Fibroblast of skin of right quadriceps (primary cell): ENCODE measurements at places on chromosomes 6 and 20.

GRCh38 chr6:48959251-48960060, 503.6 kb downstream of the MMUT start:
- no peak for DNase-seq

DNA sequence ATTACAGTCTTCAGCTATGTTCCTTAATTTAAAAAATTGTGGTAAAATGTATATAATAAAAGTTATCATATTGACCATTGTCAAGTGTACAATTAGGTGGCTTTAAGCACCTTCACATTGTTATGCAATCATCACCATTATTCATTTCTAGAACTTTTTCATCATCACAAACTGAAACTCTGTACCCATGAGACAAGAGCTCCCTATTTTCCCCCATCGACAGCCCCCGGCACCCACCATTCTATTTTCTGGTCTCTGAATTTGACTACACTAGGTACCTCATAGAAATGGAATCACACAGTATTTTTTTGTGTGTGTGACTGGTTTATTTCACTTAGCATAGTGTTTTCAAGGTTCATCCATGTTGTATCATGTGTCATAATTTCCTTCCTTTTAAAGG, 39.7 kb upstream of the FYN start:
- DNase-seq, result no peak

- no peak for DNase-seq
Observed at GRCh38 chr6:118326712-118327111, 221.4 kb upstream of the PLN start.

- no peak for DNase-seq
Observed at GRCh38 chr6:8940356-8940755, 505.0 kb upstream of the SLC35B3 start.

- no peak for DNase-seq
Observed at GRCh38 chr6:137949686-137950390, 82.8 kb downstream of the TNFAIP3 start.

- DNase-seq, result no peak
Observed at GRCh38 chr6:145544514-145544913, 190.8 kb downstream of the EPM2A start.

DNA sequence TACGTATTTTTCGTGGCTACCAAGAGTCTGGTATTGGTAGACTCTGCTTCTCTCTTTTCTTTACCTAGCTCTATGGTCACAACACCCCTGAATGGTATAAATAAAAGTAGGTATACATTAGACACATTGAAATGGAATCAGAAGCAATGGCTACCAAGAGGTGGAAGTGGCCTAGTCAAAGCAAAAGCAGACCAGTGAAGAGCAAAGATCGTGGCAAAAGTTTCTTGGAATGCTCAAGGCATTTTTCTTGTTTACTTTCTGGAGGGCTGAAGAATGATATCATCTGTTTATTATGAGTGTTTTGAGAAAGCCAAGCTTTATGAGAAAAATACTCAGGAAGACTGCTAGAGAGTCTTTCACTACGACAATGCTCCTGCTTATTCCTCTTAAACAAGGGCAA, 28.6 kb upstream of the MOCS1 start:
- DNase-seq, result no peak
